Thymus (tissue), 14 donors: ENCODE measurements at places on chromosomes 13 and 19.

DNA sequence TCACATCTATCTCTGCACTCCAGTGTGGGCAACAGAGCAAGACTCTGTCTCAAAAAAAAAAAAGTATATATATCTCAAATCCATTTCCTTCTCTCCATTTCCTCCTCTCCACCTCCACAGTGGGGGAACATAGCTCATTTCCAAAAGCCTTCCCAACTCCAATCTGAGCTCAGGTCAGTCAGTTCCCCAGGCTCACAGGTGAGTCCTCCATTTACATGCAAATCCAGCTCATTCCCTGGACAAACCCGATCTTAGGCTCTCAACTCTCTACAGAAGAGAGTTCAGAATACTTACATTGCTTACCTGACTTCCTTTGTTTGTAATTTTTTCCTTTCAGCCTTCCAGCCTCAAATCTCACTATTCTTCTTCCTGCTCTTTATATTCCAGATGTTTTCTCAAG lies 518.3 kb downstream of the GPC6 start:
- DNase-seq = no peak

GRCh38 chr13:85615031-85615430 lies 184.2 kb downstream of the SLITRK6 start:
- DNase-seq = no peak

DNA sequence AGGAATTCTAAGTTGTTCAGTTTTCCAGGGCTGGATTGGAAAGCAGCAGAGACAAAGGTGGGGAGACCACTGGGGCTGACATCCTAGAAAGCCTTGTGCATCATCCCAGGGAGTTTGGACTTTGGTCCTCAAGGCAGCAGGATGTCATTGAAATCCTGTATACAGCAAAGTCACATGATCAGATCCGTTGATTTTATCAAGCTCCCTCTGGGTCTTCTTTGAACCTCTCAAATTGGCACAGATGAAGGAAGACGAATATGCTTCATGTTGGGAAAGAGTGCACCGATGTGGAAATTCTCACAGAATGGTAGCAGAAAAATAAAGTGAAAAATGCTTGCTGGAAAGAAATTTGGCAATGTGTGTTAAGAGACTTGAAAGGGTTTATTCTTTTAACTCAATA lies 149.8 kb upstream of the TMTC4 start:
- no peak for DNase-seq

DNA sequence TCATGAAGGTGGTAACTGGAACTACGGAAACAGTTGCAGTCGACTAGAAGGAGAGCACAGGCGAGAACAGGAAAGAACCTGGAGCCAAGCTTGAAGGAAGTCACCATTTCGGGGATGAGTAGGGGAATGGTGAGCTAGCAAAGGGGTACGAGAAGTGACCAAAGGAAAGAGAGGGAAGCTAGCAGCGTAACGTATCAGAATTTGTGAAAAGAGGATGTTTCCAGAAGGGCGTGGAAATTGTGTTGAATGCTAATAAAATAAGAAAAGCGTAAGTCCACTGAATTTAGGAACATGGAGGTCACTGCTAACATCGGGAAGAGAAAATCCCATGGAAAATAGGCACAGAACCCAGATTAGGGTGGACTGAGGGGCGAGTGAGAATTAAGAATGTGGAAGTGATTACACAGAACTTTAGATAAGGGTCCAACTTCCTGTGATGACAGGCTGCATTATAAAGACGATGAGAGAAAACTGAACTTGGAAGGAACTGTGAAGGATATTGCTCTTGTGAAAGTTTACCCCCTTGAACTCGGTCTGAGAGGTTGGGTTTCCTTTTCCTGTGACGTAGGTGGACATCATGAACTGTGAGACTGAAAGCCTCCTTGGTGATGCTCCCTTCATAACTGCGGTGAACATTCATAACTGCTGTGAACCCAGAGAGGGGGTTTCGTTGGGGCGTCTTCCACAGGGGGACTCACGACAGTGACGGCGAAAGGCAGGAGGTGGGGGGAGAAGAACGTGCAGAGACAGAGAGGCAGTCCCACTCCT lies 2.0 kb upstream of the FFAR2 start:
- DNase-seq = no peak

- no peak for DNase-seq
These were observed 156.5 kb upstream of the TSC22D1 start for GRCh38 chr13:44732503-44733098.
